Suppressor macrophage (primary cell): ENCODE measurements at places on chromosomes 13 and 19.
A peak's percentile ranks its signal among the peaks of the same experiment; 100 is the strongest.

GRCh38 chr19:6048793-6049405, 61.4 kb downstream of the RFX2 start:
- peak; percentile 90 for DNase-seq

DNA sequence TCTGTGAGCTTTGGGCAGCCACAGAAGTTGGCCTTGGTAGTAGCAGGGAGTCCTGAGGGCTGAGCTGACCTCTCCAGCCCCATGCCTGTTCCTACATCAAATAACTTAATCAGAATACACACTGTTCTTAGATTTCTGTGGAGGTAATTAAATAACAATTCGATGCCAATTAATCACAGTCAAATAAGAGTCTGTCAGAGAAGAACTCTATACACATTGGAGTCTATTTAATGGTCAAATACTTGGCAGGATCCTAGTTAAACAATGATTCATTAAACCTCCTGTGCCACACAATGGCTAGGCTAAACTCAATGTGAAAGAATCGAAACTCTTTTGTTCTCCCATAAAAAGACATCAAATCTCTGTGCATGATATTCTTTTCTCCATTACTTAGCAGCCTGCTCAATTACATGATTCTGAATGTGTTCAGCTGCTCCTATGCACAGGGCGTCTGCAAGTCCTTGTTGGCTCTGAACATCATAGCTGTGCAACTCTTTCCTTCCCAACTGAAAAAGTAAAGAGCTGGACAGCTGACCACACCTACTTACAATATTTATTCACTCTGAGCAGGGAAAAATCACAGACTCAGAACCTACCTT, 173.1 kb downstream of the ABCC4 start:
- DNase-seq = no peak

GRCh38 chr19:19672816-19673215, 4.2 kb downstream of the ZNF101 start:
- DNase-seq = no peak

GRCh38 chr13:99626461-99627082, 125.3 kb downstream of the TM9SF2 start:
- no peak for DNase-seq

DNA sequence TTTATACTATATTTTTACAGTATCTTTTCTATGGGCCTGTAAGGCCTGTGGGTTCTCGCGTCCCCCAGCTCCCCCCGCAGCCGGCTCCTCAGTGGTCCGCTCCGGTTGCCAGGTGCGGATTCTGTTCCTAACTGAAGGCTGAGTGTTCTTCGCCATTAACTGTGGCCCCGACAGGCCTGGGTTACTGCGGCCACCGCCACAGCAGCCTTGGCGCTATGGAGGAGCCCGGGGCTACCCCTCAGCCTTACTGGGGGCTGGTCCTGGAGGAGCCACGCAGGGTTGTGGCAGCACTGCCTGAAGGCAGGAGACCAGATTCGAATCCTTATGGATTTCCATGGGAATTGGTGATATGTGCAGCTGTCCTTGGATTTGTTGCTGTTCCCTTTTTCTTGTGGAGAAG, 45.8 kb downstream of the SPRYD7 start:
- no peak for DNase-seq

DNA sequence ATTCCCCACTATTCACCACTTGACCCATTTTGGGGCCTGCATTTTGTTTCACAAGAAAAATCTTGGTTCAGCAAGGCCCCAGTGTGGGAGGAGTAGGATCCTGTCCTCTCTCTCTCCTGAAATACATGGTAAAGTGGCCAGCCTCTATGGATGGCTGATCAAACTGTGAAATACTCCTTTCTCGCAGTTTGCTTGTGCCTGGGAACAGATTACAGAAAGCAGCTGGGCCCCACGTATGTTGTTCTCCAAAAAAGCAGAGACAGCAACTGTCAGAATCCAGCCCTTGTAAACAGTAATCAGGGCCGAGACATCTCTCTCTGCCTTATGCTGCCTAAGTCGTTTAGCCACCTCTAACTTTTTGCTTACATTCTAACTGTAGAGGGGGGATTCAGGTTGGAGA, 61.0 kb upstream of the RAP2A start:
- DNase-seq = no peak

DNA sequence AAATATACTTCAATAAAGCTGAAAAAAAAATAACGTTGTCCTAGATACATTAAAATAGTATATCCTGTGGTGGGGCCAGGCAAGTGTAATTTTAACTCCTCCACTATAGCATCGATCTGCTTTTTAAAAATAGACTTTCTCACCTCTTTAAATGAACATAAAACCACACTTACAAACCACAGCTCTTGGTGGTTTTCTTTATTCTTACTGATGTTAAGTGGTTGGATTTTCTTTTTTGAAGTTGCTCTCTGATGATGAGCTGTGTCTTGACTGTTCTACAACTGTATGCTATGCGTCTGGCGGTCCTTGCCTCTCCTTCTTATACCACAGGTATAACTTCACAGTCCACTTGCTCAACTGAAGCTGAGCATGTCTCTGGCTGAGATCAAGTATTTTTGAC, 721.5 kb upstream of the KLHL1 start:
- no peak for DNase-seq

DNA sequence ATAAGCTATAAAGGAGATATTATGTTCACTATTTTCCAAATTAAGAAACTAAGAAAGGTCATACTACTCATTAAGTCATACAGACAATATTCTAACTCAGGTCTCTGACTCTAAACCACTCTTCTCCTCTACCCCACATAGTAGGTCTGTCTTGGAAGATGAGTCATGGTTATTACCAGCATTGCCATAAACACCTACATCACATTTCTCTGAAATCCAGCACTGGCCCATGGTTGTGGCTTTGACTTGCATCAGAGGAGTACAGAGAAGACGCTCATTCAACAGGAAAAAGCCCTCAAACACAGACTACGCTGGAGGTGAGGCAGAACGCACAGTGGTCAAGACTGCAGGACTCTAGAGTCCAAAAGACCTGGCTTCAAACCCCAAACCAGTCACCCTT, 476.8 kb downstream of the COG6 start:
- DNase-seq = no peak

DNA sequence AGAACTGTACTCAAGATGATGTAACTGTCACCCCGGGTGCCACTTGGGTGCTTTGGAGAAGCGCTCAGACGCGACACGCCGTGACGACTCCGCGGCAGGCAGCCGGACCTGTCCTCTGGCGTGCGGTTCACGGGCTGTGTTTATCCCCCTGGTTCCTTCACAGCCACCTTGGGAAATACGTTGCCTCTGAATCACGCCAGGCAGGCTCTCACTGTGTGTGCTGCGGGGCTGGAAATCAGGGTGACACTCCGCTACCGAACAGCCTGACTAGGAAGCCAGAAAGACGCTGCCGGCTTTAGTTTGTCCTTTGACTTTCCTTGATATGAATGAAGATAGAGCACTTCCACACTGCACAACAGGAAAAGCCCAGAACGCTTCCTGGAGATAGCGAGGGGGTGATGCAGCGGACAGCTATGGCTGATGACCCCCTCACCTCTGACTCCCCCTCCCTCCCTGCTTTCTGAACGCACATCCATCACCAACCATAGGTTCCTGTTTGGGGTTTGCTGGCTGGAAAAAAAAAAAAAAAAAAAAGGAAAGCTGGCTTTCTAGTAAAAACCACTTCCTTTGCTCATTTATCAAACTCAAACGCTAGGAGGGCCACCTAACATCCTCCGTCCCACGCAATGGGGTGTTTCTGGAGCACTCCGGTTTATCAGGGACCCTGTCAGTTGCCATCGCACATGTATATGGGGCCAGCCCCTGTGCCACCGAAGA, 3.7 kb upstream of the GP6 start:
- DNase-seq = peak; percentile 43

- peak; percentile 28 for DNase-seq
Measured at GRCh38 chr13:49540552-49540951, 44.8 kb downstream of the PHF11 start.

GRCh38 chr13:92164822-92165221, 766.4 kb downstream of the GPC5 start:
- no peak for DNase-seq

DNA sequence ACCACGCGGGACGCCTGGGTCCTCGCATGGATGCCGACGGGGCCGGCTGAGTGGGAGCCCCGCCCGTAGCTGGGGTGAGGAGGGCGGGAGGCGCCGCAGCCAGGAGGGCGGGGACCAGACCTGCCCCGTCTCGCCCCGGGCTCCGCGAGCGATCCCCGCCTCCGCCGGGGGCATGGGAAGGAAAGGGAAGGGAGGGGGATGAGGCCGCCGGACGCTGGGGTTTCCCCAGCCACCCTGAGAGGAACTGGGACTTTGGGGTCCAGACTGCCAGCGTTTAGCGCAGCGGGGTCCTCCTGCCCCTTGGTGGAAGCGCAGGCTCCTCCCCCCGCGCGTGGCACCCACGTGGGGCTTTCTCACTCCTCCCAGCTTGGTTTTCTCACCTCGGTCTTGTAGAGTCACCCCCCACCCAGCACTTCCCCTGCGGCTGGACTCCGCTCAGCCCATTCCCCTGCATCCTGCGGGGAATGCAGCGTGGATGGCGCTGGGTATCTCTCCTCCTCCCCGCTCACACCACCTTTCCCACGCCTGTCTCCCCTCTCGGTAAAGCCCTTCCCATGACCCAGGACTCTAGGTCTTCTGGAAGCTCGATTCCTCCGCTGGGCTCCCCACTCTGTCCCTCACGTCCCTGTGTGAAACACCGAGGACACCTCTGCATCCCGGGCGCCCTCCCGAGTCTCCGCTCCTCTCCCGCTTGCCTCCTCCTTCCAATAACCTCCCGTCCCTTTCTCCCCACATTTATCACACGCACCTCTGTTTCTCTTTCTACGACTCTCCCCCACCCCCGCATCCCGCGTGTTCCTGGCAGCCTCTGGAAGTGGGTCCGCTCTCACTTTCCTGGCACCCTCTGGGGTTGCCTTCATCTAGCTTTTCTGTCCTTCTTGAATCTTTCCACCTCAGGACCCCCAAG, 2.1 kb downstream of the TGFB1 start:
- peak; percentile 84 for DNase-seq

GRCh38 chr13:31116224-31116623, 45.5 kb downstream of the HSPH1 start:
- no peak for DNase-seq

DNA sequence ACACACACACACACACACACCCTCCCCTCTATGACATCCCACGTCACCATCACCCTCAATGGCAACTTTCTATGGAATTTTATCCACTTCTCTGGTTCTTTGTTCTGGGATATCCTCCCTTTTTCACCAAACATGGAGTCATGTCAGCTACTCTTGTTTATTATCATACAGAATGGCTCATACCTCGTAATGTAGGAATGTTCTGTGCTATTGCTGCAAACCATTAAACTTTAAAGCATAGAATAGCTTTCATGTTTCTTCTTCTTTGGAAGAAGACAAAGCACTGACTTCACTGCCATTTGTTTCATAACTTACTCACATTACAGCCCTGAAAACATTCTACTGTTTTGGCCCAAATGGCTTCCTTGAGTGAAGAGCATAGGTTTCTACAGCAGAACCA, 163.4 kb downstream of the FOXO1 start:
- DNase-seq = no peak

DNA sequence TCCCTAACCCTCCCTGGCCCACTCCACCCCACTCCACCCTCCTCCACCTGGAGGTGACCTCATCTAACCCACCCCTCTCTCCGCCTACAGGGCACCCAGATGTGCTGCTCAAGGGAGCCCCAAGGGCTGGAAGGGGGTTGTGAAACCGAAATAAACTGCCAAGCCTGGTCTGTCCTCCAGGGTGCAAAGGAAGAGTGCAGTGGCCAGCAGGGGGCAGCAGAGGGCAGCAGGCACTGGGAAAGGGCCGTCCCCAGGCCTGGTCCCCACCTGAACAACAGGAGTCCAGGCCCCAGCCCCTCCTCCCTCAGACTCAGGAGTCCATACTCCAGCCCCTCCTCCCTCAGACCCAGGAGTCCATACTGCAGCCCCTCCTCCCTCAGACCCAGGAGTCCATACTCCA, 8.4 kb upstream of the BCAM start:
- DNase-seq = peak; percentile 91

GRCh38 chr19:49217382-49217781, 59.8 kb downstream of the TRPM4 start:
- no peak for DNase-seq

DNA sequence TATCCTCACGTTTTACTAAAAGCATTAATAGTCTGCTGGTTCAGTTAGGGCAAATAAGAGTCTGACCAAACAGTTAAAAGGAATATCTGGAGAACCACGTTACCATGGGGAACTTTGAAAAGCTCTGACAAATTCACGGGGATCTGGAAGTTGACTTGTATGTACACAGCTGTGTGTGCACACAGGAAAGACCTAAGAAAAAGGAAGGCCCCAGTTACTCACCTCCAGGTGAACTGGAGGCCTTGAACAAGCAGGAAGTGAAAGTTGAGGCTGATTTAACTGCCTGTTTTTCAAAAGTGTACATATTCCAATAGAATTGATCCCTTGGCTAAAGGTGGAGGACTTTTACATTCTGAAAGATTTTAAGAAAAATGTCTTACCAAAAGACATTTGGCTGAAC, 1891.6 kb upstream of the PCDH20 start:
- no peak for DNase-seq

DNA sequence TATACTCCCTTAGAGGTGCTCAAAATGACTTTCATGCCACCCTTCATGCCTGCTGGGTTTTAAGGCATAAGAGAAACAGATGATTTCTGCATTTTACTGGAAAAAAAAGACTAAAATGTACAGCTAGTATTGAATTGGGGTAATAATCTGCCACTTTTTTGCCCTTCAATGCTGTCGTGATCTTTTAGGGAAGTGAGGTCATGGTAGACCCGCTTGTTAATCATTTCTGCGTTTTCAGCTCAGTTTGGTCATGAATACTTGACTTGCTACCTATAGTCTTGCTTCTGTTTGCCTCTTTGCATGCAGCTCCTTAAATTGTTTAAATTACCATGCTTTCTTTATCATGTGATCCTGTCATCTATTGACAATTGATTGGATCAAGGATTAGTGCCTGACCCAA, 90.4 kb downstream of the PCCA start:
- peak; percentile 21 for DNase-seq

GRCh38 chr19:39319892-39320248, 793 bp downstream of the LRFN1 start:
- no peak for DNase-seq

DNA sequence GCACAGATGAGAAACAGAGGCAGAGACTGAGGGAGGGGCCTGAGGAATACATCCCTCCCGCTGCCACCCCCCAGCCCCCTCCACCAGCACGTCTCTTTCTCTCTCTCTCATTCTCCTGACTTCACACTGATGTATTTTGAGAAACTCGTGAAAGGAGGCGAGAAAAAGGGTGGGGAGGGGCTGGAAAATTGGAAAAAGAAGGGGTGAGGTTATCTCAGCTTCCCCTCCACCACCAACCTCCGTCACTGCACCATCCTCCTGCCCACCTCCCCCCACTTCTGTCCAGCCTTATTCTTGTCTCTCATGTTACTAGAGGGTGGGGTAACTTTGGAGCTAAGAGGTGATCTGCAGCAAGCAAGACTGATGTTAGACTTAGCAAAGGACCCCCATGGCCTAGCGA, 1.5 kb downstream of the SLC17A7 start:
- no peak for DNase-seq

DNA sequence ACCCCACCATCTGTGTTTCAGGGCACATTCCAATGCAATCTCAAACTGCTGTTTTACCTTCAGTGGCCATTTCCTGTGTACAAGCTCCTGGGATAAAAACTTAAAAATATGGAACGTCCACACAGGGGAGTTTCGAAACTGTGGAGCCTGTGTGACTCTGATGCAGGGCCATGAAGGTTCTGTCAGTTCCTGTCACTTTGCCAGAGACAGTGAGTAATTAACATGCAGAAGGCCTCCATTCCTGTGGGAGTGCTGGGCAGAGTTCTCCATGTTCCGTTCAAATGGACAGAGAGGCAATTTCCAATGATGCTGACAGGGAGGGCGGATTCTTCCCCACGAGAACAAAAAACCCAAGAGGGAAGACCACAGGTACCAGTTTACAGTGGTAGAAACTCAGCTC, 24.4 kb downstream of the WDR88 start:
- DNase-seq = peak; percentile 77

GRCh38 chr13:47178090-47178950, 281.5 kb upstream of the HTR2A start:
- DNase-seq = peak; percentile 13
